Stimulated activated CD8-positive, alpha-beta memory T cell treated with anti-CD3 and anti-CD28 coated beads, Interleukin-4, amount 100 ng/mL, for 4 hours (primary cell): ENCODE measurements at places on chromosomes 5 and 9.

DNA sequence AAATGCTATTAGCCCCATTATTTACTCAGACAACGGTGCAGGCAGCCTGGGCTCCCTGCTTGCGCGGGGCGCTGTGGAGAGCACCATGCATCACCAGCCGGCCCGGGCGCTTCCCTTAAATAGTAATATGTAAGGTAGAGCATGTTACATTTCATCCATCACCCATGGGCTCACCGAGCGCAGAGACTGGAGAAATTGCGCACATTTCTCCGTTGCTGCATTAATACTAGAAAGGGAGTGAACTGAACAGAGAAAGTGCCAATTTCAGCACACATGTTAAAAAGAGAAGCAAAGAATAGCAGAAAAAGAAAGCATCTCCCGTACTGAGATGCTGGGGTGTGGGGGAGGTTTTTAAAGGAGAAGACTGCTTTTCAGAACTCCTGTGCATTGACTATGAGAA is 400.3 kb downstream of the ZSWIM6 start:
- DNase-seq, result no peak

DNA sequence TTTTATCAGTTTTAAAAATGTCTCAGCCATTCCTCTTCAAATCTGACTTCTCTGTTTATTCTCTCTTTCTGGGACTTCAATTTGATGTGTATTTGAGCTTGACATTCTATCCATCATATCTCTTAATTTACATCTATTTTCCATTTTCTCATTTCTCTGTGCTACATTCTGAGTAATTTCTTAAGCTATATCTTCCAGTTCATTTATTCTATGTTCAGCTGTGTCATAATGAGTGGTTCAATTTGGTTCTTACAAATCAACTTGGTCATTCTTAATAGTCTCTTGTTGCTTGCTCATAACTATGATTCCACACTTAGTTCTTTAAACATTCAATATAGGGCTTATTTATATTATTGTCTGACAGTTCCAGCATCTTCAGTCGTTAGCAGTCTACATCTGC is 16.9 kb downstream of the CKMT2 start:
- DNase-seq, result no peak

GRCh38 chr9:102974530-102974929 is 20.6 kb upstream of the CYLC2 start:
- no peak for DNase-seq

DNA sequence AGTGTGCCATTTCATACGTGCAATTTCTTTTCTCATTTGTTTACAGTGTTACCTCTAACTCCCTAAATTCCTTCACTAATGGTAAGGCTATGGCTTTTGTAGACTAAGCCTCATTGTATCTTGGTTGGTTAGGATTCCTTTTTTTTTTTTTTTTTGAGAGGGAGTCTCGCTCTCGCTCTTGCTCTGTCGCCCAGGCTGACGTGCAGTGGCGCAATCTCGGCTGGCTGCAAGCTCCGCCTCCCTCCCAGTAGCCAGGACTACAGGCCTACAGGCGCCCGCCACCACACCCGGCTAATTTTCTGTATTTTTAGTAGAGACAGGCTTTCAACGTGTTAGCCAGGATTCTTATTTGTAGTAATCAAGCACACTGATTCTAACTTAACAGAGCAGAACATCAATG is 57.7 kb downstream of the SPEF2 start:
- no peak for DNase-seq

DNA sequence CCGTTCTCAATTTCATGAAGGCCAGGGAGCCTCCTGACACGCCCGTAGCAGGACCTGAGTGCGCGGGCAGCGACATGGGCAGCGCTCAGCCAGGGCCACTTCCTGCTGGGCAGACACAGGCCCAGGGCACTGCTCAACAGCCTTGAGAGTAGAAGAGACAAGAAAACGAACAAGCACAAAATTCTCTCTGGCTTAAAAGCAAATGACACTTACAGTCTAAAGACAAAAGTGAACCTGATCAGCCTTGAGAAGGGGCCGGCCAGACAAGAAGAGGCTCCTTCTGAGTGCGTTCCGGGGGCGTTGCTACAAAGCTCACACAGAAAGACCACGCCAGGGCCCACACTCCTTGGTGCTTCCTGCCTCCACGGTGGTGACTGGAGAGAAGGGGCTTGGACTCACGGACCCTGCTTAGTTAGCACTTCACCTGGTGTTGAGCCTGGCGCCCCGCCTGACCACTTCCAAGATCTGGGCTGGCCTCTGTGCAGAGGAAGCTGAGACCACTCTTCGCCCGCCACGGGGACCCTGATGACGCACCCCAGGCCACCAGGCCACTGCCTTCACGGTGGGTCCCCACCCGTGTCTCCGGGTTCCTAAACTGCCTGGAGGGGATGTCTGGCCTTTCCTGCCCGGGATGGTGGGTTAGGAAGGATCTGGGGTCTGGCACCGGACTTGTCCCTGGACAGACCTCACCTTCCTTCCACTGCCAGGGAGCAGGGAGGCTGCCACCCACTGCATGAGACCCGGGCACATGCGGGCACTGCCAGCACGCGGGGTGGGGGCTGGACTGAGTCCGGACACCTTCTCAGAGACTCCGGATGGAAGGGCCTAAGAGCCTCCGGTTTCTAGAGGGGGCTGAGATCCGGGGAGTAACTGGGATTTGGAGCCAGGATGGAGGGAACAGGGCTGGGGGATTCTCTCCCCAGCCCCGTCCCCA is 1.3 kb downstream of the SLC12A7 start:
- no peak for DNase-seq

DNA sequence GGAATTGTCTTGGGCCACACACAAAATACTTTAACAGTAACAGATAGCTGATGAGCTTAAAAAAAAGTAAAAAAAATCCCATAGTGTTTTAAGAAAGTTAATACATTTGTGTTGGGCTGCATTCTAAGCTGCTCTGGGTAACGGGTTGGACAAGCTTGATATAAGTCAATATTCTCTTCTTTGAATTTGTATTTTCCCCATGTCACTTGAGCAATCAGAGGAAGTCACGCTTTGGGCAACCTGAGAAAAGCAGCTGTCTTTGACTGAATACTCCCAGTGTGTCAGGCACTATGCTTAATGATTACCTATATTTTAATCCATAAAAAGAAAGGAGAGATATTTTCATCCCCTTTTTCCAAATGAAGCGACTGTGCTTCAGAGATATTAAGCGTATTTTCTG is 84.9 kb downstream of the ATP10B start:
- no peak for DNase-seq

- no peak for DNase-seq
These were observed 23.6 kb downstream of the PLPP7 start for GRCh38 chr9:131312822-131313770.

DNA sequence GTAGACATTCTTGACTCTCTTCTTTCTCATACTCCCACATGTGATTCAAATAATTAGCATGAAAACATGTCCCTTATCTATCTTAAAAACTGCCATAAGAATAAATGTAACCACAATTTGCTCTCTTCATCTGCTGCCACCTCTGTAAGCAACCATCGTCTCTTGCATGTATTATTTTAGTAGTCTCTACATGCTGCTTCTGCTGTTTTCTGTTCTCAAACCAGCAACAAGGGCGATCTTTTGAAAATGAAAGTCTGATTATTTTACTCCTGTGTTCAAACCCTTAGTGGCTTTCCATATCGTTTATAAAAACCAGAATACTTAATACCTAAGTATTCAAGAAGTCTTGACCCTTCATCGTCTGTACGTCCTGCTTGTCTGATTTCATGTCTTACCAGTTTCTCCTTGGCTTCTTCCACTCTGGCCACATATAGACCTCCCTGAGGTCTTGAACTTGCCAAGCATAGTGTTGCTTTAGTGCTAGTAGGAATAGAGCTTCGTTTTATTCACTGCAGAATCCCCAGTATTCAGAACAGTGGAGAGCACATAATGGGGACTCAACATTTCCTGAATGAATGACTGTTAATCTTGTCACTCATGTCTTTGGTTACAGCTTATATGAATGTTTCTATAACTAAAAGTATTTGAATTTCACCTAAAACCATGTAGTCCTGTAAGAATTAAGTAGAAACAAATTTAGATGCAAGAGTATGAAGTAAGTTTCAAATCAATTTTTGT is 10.6 kb downstream of the CDC42SE2 start:
- no peak for DNase-seq

DNA sequence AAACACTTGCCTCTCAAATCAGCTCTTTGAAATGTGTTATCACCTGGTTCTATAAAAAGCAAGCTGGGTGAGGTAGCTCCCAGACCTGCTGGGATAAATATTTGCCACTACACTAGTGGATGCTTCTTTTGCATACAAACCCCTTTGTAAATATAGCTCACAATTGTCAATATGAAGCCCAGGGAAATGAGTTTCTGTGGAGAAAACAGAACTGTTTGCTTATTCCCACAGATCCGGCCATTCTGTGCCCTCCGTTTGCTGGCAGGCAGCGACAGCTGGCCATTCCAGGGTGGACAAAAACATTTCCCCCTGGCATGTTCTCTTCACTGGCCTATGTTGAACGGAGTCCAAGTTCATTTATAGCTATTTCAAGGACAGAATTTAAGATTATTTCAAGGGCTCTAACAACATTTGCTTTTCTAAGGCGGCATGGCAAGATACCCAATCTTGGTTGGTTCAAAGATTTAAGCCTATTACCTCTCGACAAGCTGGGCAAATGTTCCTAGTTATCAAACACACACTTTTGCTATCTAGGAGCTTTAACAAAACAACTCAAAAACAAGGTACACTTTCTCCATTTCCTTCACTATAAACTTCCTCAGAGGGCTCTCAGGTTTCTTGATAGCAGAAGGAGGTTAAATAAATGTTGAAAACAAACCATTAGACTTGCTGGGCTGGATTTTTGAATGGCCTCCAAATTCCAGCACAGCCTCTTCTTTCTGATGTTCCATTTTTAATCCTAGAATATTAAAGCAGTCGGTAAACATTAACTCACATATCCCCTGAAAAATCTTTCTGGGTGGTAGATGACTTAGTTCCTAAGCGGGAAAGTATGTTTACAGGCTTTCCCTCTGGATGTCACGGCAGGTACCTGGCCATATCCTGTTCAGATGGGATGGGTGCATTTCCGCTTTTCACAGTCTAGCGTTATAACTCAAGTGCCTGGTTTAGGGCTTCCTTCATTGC is 332.3 kb downstream of the PLK2 start:
- no peak for DNase-seq

- no peak for DNase-seq
These were observed 50.6 kb downstream of the MELK start for GRCh38 chr9:36623280-36623679.

DNA sequence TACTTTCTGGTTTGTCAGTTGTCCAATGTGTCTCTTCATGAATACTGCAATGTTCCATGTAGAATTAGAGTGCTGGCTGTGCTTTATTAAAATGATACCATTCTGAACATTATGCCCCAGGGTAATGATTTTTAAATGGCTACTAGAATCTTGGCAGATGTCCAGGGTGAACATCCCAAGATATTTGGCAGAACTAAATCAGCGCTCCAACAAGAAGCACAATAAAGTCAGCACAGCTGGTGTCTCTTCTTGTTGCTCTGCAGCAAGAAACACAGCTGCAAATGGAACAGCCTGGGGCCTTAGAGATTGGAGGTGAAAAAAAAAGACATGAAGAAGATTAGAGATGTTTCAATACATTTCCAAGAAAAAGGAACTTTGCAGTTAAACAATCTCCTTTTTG is 248.3 kb downstream of the CDH18 start:
- no peak for DNase-seq
